ENCODE measurements at places on chromosomes 4 and X. TPM values are rescaled to one million over a fixed set of nuclear protein-coding genes. Genes with fewer than 3 reads are reported as not detected.

Gene MGARP
- 0.30 TPM for total RNA-seq

DNA sequence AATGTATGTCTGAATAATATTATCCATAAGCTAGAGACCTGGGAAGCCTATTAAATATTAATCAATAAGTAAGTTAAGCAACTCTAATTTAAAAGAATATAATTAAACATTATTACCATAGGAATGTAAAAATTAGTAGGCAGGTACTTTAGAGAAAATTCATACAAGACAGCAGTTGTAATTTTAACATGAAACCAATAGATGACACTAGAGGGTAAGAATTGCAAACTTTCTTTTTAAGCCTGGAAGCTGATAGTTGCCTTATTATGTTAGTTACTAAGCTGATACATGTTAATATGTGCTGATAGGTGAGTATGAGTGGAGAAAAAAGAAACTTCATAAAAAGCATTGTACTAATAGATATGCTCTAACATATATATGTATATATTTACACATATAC lies 1157.4 kb downstream of the FAM133A start:
- no peak for DNase-seq
- no peaks in the 10 kb centered on the region for H3K36me3 ChIP-seq
- H3K27ac ChIP-seq = no peak overlapping the region
- no peaks in the 10 kb centered on the region for H3K27me3 ChIP-seq
- H3K4me3 ChIP-seq = no peak overlapping the region
- H3K4me1 ChIP-seq = no peaks in the 10 kb centered on the region

GRCh38 chrX:134570899-134571298 lies 87.4 kb downstream of the PLAC1 start:
- H3K27me3 ChIP-seq = no peaks in the 10 kb centered on the region
- DNase-seq = no peak
- no peaks in the 10 kb centered on the region for H3K4me1 ChIP-seq

Gene AR
- 0.15 TPM for total RNA-seq

- no peak overlapping the region for H3K27ac ChIP-seq
- no peak for DNase-seq
- no peaks in the 10 kb centered on the region for H3K36me3 ChIP-seq
- no peak overlapping the region for H3K4me3 ChIP-seq
- H3K27me3 ChIP-seq = no peaks in the 10 kb centered on the region
Observed at GRCh38 chr4:20926529-20926928, 226.3 kb downstream of the PACRGL start.

Gene SH2D1A
- 37.9 TPM for total RNA-seq

DNA sequence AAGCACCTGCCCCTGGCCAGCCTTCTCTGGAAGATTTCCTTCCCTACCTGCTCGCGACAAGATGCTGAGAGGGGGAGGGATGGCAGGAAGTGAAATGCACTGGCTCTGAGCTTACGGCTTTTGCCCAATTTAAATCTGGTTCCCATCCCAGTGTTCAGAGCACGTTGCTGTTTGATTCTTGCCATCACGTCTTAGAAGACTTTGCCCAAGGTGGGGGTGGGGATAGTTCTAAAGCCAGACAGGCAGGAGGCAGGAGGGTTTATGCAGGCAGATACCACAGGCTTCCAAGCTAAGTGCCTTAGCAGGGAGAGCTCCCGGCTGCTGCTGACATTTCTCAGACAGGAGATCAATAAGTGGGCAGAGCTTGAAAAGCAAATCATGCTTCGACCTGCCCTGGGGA lies 393.9 kb downstream of the MID1IP1 start:
- H3K36me3 ChIP-seq = no peaks in the 10 kb centered on the region
- DNase-seq = no peak
- no peak overlapping the region for H3K27ac ChIP-seq

DNA sequence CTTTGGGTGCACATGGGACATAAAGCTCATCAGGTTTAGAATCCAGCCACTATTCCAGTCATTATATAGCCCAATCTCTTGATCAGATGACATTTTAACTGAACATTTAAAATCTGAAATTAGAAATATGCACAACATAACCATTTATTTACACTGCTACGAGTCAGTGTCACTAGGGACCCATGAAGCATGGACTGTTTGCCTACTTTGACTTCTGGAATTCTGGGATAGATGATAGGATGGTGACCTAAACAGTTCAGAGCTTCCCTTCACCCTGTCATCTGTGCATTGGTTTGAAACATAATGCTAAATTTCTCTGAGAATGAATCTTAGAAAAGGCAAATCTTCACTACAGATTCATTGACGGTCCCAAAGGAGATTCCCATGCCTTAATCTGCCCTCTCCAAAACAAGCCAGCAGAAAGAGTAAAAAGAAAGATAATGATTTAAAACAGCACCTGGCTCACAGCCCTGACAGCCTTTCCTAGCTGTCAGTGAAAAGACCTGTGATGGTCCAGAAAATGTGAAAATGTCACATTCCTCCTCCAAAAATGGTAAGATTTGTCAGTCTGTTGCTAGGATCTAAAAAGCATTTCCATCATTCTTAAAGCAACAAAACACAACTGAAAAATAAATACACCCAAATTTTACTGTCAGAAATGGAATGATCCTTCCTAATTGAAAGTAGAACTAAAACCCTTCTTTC lies 18.9 kb upstream of the HERC3 start:
- no peaks in the 10 kb centered on the region for H3K36me3 ChIP-seq
- H3K4me1 ChIP-seq = no peaks in the 10 kb centered on the region
- H3K4me3 ChIP-seq = no peak overlapping the region

DNA sequence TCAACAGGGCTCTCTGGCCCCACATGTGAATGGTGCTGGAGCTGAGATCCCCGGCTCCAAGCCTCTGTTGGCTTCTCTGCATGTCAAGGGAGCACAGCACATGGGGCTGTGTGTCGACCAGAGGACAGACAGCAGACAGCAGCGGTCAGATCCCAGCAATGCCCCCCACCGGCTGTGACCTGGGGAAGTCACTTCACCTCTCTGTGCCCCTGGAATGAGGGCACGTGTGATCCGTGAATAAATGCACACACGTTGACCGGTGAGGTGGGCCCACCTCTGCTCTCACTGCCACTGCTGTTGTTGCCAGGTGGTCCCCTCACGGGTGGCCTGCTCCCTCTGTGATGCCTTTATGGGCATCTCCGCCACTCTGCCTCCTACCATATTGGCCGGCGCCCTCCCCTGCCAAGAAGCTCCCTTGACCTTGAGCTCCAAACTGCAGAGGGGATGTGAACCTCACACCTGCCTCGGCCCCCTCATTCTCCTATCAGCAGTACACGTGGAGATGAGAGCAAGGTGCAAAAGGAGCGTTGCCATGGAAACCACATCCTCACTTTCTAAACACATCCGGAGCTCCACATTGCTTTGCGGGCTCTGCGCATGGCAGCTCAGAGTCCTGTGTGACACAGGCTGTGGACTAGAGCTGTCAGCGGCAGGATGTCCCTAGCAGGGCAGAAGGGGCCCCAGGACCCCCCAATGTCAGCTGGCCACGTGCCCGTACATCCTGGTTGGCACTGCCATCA lies 75.4 kb downstream of the ABLIM2 start:
- no peak overlapping the region for H3K27ac ChIP-seq
- no peak for DNase-seq
- H3K36me3 ChIP-seq = no peaks in the 10 kb centered on the region
- no peak overlapping the region for H3K4me3 ChIP-seq
- H3K27me3 ChIP-seq = no peaks in the 10 kb centered on the region
- H3K4me1 ChIP-seq = no peaks in the 10 kb centered on the region

GRCh38 chr4:82906469-82906868 lies 5.9 kb downstream of the THAP9 start:
- no peak overlapping the region for H3K4me3 ChIP-seq
- no peak for DNase-seq
- no peaks in the 10 kb centered on the region for H3K36me3 ChIP-seq
- H3K27me3 ChIP-seq = no peaks in the 10 kb centered on the region
- no peak overlapping the region for H3K27ac ChIP-seq

Gene BEX1
- 0.43 TPM for total RNA-seq

- H3K27me3 ChIP-seq = no peaks in the 10 kb centered on the region
- peak; percentile 48 for DNase-seq
- no peak overlapping the region for H3K4me3 ChIP-seq
- H3K36me3 ChIP-seq = no peaks in the 10 kb centered on the region
Observed at GRCh38 chrX:129655547-129656249, 942 bp upstream of the APLN start.

Gene GNRHR
- not detected for total RNA-seq

DNA sequence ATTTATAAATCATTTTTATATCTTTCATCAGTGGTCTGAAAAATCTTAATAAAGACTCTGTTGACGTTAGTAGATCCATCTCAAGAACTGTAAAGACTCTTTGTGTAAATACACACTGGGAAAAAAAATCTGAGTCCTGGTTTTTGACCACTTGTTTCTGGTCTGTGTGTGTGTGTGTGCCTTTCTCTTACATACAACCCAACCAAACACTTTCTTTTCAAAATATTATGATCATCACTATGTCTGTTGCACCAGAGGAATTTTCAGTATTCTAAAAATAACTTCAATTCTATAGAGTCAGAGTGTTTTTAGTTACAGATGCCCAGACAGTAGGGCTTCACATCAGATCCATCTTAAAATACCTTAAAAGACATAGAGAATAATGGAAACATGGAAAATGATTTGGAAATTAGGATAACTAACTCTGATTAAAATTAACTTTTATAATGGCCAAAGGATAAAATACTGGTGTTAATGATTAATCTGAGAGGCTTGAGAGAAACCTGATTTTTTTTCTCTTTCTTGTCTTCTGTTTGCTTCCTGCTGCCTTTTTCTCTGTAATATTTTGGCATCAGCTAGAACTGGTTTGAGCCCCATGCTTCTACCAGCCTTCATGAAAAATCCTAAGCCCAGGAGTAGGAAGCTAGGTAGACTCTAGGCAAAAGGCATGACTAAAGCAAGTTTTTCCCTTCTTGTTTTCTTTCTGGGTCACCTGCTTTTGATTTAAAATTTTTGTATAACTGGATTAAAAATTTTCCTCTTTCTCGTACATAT lies 99.7 kb downstream of the ATXN3L start:
- no peaks in the 10 kb centered on the region for H3K27me3 ChIP-seq
- no peak overlapping the region for H3K27ac ChIP-seq
- no peaks in the 10 kb centered on the region for H3K4me1 ChIP-seq
- no peak for DNase-seq
- no peak overlapping the region for H3K4me3 ChIP-seq

Measured in naive thymus-derived CD4-positive, alpha-beta T cell (primary cell).